ENCODE measurements at places on chromosomes 2 and 18. TPM values are rescaled to one million over a fixed set of nuclear protein-coding genes. Genes with fewer than 3 reads are reported as not detected.

GRCh38 chr2:109474319-109474825 lies 139.4 kb downstream of the SEPTIN10 start:
- DNase-seq, result no peak
- no peaks in the 10 kb centered on the region for H3K27me3 ChIP-seq
- H3K4me3 ChIP-seq, result no peak overlapping the region
- no peak overlapping the region for H3K27ac ChIP-seq

DNA sequence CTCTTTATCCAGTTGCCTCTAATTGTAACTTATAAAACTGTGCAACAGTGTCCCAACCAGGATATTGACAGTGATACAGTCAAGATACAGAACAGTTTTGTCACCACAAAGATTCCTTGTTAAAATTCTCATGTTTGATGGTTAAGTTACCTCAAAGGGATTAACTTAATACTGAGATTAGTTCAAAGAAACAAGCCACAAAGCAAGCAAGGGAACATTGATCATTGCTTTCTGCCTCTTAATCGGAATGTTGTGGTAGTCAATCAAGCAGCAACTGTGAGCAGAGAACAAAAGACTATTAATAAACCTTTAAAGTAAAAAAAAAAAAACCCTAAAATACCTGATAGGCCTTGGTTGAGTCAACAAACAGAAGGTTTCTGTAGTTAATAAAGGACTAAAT lies 352.3 kb downstream of the PARD3B start:
- H3K27ac ChIP-seq, result no peak overlapping the region
- H3K4me1 ChIP-seq, result peaks cover 10% of the 10 kb centered on the region
- peak; percentile 16 for DNase-seq
- H3K4me3 ChIP-seq, result no peak overlapping the region
- H3K36me3 ChIP-seq, result no peaks in the 10 kb centered on the region

GRCh38 chr2:101699755-101700461 lies 2.4 kb downstream of the MAP4K4 start:
- no peak overlapping the region for H3K27ac ChIP-seq
- H3K4me3 ChIP-seq, result peak overlapping the region; percentile 99
- no peaks in the 10 kb centered on the region for H3K36me3 ChIP-seq
- H3K27me3 ChIP-seq, result peaks cover 5% of the 10 kb centered on the region
- no peak for DNase-seq

DNA sequence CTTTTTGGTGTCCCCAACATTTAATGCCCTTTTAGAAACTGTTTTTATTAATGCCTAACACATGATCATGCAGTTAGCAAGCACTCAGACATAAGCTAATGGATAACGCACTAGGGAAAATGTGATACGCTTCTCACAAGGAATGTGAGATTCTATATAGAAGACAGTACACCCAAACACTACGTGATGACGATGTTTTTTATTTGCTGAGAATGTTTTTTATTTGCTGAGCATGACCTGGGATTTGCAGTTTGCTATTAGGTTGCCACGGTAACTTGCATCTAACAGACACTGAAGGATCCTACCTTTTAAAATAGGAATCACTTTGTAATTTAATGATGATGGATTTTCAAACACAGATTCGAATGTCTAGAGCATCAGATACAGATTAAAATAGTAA lies 4.9 kb downstream of the SMC6 start:
- no peak overlapping the region for H3K4me3 ChIP-seq
- no peak for DNase-seq
- no peaks in the 10 kb centered on the region for H3K27me3 ChIP-seq
- peaks cover 10% of the 10 kb centered on the region for H3K36me3 ChIP-seq
- H3K4me1 ChIP-seq, result peaks cover 13% of the 10 kb centered on the region

The NTSR2 gene
- total RNA-seq, result not detected

DNA sequence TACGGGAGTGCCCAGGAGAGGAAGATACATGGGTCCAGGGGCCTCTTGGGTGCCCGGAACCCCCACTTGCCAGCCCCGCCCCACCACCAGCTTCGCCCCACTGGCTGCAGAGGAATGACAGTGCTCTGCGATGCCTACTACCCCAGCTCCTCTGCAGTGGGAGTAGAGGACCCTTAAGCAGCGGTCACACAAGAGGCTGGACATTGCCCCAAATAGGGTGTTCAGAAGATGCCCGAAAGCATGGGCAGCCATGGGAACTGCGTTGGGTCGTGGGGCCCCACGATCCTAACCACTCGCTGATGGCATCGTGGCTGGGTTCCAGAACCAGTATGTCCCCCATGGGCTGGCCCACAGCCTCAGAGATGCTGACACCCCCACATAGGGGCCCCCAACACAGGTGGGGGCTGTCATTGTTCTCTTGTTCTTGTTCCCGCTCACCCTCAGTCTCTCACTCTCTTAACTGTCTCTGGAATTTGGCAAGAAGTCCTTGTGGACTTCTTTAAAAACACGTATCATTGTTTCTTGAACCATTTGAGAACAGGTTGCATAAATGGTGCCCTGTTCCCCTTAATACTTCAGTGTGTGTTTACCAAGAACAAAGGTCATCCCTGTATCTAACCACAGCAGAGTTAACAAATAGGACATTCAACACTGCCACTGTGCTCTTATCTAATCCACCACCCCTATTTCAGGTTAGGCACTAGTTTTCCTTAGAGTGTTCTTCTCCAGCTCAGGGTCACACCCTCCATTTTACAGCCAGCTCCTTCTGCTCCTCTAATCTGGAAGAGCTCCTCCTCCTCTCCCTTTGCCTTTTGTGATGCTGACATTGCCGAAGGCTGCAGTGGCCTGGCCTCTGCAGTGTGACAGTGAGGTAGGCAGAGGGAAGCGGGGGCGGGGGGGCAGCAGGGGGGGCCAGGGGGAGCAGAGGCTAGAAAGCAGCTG lies 76.3 kb downstream of the STPG4 start:
- no peak overlapping the region for H3K27ac ChIP-seq
- H3K4me3 ChIP-seq, result no peak overlapping the region
- no peaks in the 10 kb centered on the region for H3K36me3 ChIP-seq
- no peaks in the 10 kb centered on the region for H3K27me3 ChIP-seq
- H3K4me1 ChIP-seq, result peaks cover 10% of the 10 kb centered on the region

The MYOM1 gene
- total RNA-seq, result 0.45 TPM

- no peaks in the 10 kb centered on the region for H3K27me3 ChIP-seq
- peaks cover 11% of the 10 kb centered on the region for H3K4me1 ChIP-seq
These were observed 41.8 kb upstream of the ATG16L1 start for GRCh38 chr2:233209533-233210171.

GRCh38 chr2:201234663-201235135 lies 25.6 kb upstream of the CASP8 start:
- H3K27ac ChIP-seq, result no peak overlapping the region
- peaks cover 4% of the 10 kb centered on the region for H3K27me3 ChIP-seq
- H3K4me1 ChIP-seq, result no peaks in the 10 kb centered on the region
- H3K36me3 ChIP-seq, result no peaks in the 10 kb centered on the region
- H3K4me3 ChIP-seq, result no peak overlapping the region
- no peak for DNase-seq

GRCh38 chr2:219165058-219165911 lies 4.5 kb downstream of the SLC23A3 start:
- peaks cover 10% of the 10 kb centered on the region for H3K27me3 ChIP-seq
- no peaks in the 10 kb centered on the region for H3K36me3 ChIP-seq
- H3K4me1 ChIP-seq, result no peaks in the 10 kb centered on the region
- H3K27ac ChIP-seq, result no peak overlapping the region

GRCh38 chr18:43662657-43663056 lies 385.4 kb upstream of the SYT4 start:
- H3K27me3 ChIP-seq, result no peaks in the 10 kb centered on the region
- no peaks in the 10 kb centered on the region for H3K4me1 ChIP-seq
- DNase-seq, result no peak
- H3K36me3 ChIP-seq, result no peaks in the 10 kb centered on the region
- H3K27ac ChIP-seq, result no peak overlapping the region
- H3K4me3 ChIP-seq, result no peak overlapping the region

The POMC gene
- total RNA-seq, result not detected

The FABP1 gene
- total RNA-seq, result not detected

- no peak overlapping the region for H3K4me3 ChIP-seq
- peaks cover 34% of the 10 kb centered on the region for H3K4me1 ChIP-seq
- no peak overlapping the region for H3K27ac ChIP-seq
- no peaks in the 10 kb centered on the region for H3K36me3 ChIP-seq
These were observed 98.3 kb downstream of the MYCN start for GRCh38 chr2:16038621-16039020.

The VWA3B gene
- not detected for total RNA-seq

- no peaks in the 10 kb centered on the region for H3K27me3 ChIP-seq
- peaks cover 4% of the 10 kb centered on the region for H3K36me3 ChIP-seq
- no peak for DNase-seq
- H3K4me1 ChIP-seq, result no peaks in the 10 kb centered on the region
- no peak overlapping the region for H3K4me3 ChIP-seq
These were observed 622.3 kb downstream of the ADCYAP1 start for GRCh38 chr18:1526991-1527390.

The COL6A3 gene
- 0.41 TPM for total RNA-seq

The PSMD14 gene
- total RNA-seq, result 117 TPM

The ACTG2 gene
- 0.19 TPM for total RNA-seq

- no peak overlapping the region for H3K27ac ChIP-seq
- H3K27me3 ChIP-seq, result no peaks in the 10 kb centered on the region
- peaks cover 15% of the 10 kb centered on the region for H3K4me1 ChIP-seq
- DNase-seq, result no peak
- peaks cover 21% of the 10 kb centered on the region for H3K36me3 ChIP-seq
These were observed 3.3 kb downstream of the TAF1B start for GRCh38 chr2:9846554-9846953.

DNA sequence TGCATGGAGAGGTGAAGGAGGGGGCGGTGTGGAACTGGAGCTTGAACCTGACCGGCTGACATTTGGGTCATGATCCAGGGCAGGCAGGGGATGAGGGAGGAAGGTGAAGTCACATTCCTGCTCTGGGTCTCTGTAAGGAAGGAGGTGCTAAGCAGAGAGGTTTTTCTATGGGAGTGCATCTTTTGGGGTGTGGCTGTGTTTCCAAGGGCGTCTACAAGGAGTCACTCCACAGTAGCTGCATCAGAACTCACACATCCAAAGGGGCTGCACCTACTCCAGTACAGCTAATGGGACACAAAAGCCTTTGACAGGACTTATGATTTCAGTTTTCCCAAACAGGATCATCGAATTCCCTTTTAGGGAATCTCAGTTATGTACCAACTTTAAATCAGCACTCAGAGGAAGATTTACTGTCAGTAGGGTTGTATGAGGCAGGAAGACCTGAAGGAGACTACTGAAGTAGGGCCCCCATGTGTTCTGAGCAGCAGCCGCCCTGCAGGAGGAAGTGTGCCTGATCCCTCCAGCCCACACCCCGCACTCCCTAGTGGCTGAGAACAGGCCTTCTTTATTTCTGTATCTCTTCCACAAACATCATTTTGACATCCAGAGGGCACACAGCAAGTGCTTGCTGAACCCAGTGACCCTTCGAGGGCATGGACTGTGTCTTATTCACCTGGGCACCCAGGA lies 137.2 kb downstream of the CELF4 start:
- DNase-seq, result no peak
- H3K27me3 ChIP-seq, result no peaks in the 10 kb centered on the region
- H3K27ac ChIP-seq, result no peak overlapping the region
- H3K4me1 ChIP-seq, result no peaks in the 10 kb centered on the region
- H3K36me3 ChIP-seq, result no peaks in the 10 kb centered on the region
- H3K4me3 ChIP-seq, result no peak overlapping the region

The ANKRD36 gene
- 40.2 TPM for total RNA-seq

The GRHL1 gene
- 4.7 TPM for total RNA-seq

DNA sequence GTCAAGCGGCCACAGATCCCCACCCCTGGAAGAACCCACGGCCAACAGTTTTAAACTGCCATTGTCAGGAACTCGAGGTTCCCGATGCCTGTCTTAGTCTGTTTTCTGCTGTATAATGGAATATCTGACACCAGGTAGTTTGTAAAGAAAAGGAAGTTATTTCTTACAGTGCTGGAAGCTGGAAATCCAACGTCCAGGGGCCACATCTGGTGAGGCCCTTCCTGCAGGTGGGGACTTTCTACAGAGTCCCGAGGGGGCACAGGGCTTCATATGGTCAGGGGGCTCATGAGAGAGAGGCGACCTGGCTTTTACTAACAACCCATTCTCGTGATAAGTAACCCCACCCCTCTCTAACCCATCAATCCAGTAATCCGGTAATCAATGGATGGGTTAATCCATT lies 501.6 kb upstream of the MYT1L start:
- no peaks in the 10 kb centered on the region for H3K36me3 ChIP-seq
- H3K27me3 ChIP-seq, result no peaks in the 10 kb centered on the region
- H3K4me1 ChIP-seq, result peaks cover 7% of the 10 kb centered on the region
- no peak overlapping the region for H3K27ac ChIP-seq
- no peak for DNase-seq
- H3K4me3 ChIP-seq, result no peak overlapping the region

The MTX2 gene
- total RNA-seq, result 33.1 TPM

DNA sequence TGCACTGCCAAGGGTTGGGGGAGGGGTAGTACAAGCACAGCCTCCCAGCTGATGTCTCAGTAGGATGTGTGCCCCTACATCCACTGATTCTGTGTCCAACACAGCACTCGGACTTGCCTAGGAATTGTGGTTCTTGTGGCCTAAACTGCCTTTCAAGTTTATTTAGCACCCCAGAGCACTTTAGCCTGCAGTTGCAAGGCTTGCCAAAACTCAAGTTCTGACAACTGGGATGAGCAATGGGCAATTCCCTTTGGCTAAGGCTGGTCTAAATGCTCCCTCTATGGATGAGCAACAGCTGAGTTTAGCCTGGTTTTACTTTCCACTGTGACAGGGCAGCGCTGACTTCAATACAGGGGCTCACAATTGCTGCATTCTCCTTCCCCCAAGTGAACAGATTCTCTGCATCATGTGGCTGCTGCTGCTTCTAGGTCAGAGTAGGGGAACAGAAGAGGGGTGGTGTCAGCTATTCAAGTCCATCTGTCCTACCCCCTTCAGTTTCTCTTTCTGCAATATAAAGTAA lies 471.5 kb downstream of the PIK3C3 start:
- H3K27ac ChIP-seq, result no peak overlapping the region
- H3K27me3 ChIP-seq, result no peaks in the 10 kb centered on the region
- no peaks in the 10 kb centered on the region for H3K36me3 ChIP-seq
- DNase-seq, result no peak
- H3K4me3 ChIP-seq, result no peak overlapping the region
- no peaks in the 10 kb centered on the region for H3K4me1 ChIP-seq

The DQX1 gene
- 0.71 TPM for total RNA-seq

The ALPG gene
- total RNA-seq, result not detected

The IL1F10 gene
- total RNA-seq, result not detected

- no peak overlapping the region for H3K27ac ChIP-seq
- H3K27me3 ChIP-seq, result no peaks in the 10 kb centered on the region
- no peak overlapping the region for H3K4me3 ChIP-seq
- no peaks in the 10 kb centered on the region for H3K36me3 ChIP-seq
These were observed 34.9 kb downstream of the RNF144A start for GRCh38 chr2:6952101-6952500.

The MAP3K19 gene
- total RNA-seq, result not detected

The SERPINB10 gene
- total RNA-seq, result not detected

The TCF23 gene
- total RNA-seq, result 0.03 TPM

The MAP4K4 gene
- total RNA-seq, result 91.9 TPM

DNA sequence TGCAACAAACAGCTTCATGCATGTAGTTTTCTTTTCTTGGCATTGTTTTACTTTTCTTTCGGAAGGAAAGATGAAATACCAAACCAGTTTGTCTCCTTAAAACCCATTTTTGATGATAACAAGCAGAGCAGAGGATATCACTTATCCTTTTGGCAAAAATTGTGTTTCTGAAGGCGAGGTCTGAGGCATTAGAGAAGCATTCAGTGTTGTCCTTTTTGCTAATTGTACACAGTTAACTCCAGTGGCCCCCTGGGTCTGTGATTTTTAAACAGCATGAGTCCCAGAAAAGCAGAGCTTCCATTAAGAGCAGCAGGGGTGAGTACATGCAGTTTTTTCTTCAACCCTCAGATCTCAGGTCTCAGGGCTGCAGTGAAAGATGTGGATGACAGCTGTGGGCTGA lies 41.3 kb downstream of the TTC39C start:
- DNase-seq, result peak; percentile 41
- no peaks in the 10 kb centered on the region for H3K27me3 ChIP-seq

Data from neural progenitor cell (in vitro differentiated cells).